Activated CD4-positive, CD25-positive, alpha-beta regulatory T cell treated with anti-CD3 and anti-CD28 coated beads, Interleukin-2, amount 50 U/mL, for 24 hours (primary cell): ENCODE measurements at places on chromosomes 1 and 21.

DNA sequence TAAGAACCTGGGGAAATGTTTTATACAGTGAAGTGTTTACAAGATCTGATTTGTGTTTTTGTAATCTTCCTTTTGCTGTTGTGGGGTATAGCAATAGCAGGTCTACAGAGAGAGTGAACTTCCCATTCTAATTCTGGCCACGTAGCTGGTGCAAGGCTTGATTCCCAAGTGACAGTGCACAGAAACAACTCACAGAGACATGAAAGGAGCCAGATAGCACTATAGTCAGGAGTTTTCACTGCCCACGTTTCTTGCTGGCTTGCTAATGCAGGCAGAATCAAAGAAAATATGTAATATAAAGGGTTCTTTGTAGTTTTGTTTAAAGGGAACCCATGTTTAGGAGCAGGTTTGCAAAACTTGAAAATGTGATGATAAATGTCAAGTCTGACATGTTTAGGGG lies 170.9 kb upstream of the IVNS1ABP start:
- no peak for ATAC-seq

GRCh38 chr1:230395932-230396331 lies 30.2 kb downstream of the PGBD5 start:
- no peak for ATAC-seq

DNA sequence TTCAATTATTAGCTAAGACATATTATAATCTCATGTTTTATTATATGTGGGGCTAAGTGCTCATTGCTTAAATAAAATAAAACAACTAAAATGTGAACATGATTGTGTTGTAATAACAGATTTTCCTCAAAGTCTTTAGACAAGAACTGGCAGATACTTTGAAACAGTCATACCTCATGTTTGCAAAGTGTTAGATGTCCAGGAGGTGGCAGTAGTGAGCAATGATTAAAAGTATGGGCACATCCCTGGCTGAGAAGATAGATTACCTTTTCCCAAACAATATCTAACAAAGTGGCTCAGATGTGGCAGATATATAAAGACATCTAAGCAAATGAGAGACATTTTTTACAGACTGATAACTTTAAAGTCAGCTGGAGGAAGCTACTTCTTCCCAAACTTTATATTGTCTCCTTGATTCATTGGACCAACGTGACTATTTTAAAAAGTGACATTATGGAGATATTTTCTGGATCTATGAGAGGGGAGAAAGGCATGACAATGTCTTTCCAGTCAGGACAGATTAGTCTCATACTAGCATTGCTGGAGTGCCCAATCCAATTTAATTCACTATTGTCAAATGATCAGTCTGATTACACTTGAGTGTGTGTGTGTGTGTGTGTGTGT lies 269.8 kb downstream of the S1PR1 start:
- ATAC-seq = peak; percentile 67

DNA sequence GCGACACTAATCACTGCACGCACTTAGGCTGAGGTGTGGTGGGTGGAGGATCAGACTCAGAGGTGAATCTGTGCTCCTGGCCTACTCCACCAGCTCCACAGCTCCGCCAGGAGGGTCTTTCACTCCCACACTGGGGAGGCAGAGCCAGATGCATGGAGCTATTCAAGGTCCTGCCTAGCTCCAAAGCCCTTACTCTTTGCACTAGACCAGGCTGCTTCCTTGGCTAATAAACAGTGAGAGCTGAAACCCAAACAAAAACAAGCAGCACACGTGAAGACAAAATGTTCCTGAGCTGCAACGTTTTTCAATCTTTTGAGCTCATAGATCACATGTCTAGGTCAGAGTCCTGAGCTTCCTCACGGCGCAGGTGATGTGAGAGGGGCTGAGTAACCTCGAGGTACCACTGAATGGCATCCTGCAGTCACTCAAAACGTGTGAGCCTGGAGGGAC lies 19.2 kb downstream of the CAPZB start:
- ATAC-seq = no peak

- no peak for ATAC-seq
Observed at GRCh38 chr21:35981514-35982070, 78.7 kb downstream of the SETD4 start.
